ENCODE measurements at places on chromosomes 4 and X.

- no peak for DNase-seq
Measured at GRCh38 chrX:119410027-119410819, 11.1 kb downstream of the SLC25A43 start.

DNA sequence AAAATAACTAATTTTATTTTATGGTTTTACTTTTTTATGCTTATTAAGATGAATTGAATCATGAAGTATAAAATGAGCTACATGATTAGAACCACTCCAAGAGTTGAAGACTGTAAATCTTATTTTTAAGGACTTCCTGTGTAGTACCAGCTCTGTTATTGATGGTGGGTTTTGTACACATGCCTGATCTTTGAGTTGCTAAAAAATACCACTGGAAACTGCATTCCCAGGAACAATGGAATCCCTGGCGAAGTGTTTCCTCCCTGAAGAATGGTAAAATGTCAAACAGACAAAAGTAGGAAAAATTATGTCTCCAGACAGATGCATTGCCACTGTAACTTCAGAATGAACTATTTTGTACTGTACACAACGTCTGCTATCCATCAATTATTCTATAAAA is 935.4 kb upstream of the TENM3 start:
- DNase-seq = no peak

DNA sequence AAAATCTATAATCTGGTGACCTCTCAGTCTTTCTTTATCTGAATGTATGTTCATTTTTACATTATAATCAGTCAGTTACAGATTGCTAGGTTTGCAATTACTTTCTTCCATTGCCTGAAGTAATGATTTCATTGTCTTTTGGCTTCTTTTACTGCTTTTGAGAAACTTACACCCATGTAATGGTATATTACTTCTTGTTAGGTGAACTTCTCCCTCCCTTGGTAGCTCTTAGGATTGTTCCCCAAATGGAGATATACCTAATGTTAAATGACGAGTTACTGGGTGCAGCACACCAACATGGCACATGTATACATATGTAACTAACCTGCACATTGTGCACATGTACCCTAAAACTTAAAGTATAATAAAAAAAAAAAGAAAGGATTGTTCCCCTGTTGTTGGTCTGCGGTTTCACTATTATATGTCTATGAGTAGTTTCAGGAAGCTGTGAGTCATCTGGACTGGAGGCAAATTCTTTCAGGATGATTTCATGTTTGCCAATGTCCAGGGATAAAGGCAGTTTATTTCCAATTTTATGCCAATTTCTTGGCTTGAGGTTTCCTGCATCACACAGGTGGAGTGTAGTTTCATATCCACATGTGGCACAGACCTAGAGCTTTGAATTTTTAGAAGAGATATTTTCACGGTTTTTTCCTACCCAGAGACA is 21.8 kb downstream of the SPANXC start:
- DNase-seq = no peak

GRCh38 chr4:1410491-1411325 is 4.5 kb upstream of the NKX1-1 start:
- DNase-seq = peak; percentile 19

Data from NAMALWA (cell line).